ENCODE measurements at places on chromosomes 2 and 18.

GRCh38 chr18:2978661-2979106 is 34.3 kb downstream of the LPIN2 start:
- DNase-seq: no peak

- DNase-seq: no peak
Observed at GRCh38 chr2:188645986-188646385, 328.2 kb upstream of the COL3A1 start.

- no peak for DNase-seq
Observed at GRCh38 chr18:13910501-13910900, 4.8 kb downstream of the MC2R start.

GRCh38 chr18:31100436-31101182 is 1.6 kb downstream of the DSC2 start:
- DNase-seq: no peak

GRCh38 chr2:114537777-114538176 is 95.3 kb downstream of the DPP10 start:
- DNase-seq: no peak

- DNase-seq: no peak
Observed at GRCh38 chr2:216554286-216554685, 55.6 kb downstream of the RPL37A start.

DNA sequence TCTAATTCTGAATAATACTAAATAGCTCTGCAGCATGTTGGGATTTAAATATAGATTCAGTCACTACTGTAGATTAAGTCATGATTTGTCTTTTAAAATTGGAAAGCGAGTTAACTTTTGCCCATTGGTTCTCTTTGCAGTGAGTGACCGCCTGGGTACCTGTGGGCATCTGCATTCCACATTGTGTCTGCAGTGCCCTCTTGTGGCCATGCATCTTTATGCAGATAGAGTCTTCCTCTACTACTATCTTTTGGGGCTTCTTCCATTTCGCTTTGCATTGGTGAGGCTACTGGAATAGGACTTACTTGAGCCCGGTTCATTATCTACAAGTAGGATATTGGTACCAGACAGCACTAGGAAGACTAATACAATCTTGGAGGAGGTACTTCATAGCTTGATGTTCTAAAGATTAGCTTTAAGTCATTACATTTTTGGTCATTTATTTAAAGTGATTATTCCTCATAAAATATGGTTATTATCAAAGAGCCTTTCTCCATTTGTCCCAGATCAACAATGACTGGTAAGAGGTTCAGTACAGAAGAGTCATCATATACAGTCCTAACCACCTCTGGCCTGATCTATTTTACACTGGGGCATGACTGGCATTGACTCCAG is 203.0 kb downstream of the SOCS6 start:
- peak; percentile 22 for DNase-seq

- no peak for DNase-seq
Observed at GRCh38 chr2:223532161-223532560, 70.0 kb downstream of the SCG2 start.

DNA sequence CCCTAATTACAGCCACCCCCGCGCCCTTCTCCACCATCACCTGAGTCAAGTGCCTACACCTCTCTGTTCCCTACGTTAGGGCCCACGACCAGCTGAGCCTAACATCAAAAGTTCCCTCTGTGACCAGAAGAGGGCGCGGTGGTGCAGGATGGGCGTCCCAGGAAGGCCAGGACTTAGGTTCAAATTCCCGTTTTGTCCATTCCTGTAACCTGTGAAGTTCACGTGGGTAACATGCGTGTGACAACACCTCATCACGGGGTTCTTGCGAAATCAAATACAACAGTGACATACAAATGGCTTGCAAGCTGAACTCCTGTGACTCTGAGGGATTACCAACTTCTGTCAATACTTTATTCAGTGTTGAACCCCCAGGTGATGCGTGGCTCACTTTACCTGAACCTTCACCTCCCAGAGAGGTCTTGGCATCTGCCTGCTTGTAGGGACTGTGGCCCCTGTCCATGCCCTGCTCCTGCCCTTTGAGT is 207.9 kb downstream of the ARL4C start:
- peak; percentile 65 for DNase-seq

DNA sequence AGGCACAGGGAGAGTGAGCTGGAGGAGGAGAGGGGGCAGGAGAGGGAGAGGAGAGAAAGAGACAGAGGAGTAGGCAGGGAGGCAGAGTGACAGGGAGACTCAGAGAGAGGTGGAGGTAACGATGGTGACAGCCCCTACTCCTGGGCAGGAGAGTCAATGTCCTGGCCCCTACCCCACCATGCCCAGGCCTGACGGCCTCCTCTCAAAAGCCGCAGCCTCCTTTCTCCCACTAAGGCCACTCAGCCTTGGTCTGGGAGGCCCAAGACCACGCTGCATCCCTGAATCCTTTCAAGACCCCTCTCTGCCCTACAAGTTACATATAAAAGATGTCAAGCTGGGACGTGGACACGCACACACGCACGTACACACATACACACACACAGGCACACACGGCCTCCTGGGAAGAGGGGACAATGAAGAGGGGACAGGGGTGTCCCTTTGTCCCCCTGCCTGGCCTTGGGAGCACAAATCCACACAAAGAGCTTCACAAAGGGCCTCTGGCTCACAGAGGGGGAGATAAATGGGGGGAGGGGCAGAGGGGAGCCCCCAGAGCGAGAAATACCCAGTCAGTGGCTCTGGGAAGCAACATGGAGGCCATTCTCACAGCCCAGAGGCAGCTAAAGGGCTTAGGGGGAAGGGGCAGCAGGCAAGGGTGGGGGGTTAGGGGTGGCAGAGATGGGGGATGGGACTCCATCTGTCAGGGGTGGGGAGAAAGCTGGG is 19.5 kb upstream of the TNS1 start:
- no peak for DNase-seq

DNA sequence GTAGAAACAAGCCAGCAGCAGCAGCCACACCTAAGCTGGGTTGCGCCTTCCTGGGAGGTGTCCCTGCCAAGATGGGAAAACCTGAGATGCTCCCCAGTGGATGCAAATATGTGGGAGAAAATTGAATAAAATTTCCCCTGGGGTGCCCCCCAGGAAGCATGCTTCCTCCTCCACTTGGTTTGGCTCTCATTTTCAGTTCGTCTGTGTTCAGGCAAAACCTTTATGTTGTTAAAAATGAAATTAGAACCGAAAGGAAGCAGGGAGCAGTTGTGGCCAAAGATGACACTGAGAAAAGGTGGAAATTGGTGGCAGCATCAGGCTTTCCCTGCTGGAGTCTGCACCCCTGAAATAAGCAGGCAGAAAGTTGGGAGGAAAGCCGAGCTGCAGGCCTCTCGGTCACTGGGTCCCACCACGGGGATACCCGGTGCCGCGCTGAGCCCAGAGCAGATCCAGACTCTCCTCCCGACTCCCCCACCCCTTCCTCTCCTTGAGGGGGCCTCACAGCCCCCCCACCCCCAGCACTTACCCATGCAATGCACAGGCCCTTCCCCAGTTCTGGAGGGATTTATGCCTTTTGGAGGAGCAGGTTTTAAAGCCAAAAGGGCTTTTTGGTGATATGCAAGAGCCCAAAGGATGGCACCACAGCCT is 267.7 kb upstream of the SPRED2 start:
- DNase-seq: no peak

- DNase-seq: no peak
Observed at GRCh38 chr18:40208958-40209357, 1746.1 kb upstream of the PIK3C3 start.

GRCh38 chr2:176637486-176638166 is 368.4 kb downstream of the MTX2 start:
- no peak for DNase-seq

GRCh38 chr2:54967269-54967668 is 83.0 kb downstream of the RTN4 start:
- DNase-seq: no peak

- no peak for DNase-seq
Observed at GRCh38 chr2:406876-407275, 119.0 kb upstream of the ALKAL2 start.

- DNase-seq: peak; percentile 37
Observed at GRCh38 chr2:215828528-215829184, 184.7 kb downstream of the MREG start.

GRCh38 chr2:158718196-158718585 is 76.9 kb upstream of the DAPL1 start:
- no peak for DNase-seq

DNA sequence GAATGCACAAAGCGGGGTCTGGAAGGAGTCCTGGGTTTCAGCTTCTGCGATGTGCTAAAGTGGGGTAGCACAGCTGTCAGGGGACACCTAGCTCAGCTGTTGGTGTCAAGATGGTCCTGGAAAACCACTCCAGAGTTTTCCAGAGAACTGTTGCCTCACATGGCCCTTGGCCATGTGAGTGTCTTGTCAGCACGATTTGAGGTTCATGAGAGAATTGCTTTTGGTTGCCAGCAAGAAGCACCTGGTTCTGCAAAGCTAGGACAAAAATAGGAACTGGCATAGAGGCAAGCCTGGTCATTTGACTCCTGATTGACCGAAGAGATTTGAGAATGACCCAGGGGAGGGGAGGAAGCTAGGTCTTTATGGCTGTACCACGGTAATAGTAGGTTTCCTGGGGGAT is 50.4 kb upstream of the CTLA4 start:
- DNase-seq: no peak

DNA sequence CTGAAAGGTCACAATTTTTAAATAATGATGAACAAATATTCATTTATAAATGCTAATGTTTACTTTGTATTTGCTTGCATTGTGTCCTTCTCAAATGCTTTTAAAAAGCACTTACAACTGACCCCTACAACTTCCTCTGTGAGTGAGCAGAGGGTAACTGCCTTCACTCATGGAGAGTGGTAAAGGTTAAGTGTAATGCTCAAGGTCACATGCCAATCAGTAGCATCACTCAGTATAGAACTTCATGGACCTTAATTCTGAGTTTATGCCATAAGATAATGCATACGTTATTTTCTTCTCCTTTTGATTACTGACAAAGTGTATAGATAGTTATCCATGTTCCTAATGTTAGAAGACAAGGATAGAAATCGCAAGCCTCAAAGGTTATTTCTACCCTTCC is 91.8 kb upstream of the SERTAD2 start:
- no peak for DNase-seq

DNA sequence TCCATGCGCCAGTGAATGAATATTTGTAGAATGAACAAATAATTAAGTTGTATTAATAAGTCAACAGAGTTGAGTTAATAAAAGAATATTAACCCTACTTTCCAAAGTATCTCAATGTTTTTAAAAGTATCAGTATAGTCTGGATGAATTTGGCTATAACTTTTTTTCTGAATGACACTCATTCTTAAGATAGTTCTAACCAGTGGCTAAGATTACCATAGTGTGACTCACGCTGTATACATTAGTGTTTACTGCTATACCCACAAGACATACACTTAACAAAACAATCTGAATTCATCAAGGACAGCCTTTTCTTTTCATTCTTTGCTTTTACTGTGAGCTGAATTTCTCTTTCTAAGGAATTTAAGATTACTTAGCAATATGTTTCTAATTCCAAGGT is 77.0 kb upstream of the PDE1A start:
- DNase-seq: no peak

DNA sequence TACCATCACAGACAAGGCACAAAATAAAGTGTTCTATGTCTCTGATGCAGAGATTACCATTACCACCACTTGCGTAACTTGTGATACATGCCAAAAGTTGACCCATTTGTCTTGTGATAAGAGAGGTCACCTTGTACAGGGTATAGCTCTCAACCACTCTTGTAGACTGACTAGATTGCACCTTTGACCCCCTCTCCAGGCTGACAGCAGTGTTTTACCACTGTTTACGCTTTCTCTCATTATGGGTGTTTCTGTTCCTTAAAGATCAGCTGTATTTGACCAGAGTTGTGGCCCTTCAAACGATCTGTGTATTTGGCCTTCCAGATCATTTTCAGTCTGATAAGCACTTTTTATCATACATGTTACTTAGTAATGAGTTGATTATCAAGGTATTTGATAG is 215.7 kb upstream of the HNMT start:
- DNase-seq: no peak

DNA sequence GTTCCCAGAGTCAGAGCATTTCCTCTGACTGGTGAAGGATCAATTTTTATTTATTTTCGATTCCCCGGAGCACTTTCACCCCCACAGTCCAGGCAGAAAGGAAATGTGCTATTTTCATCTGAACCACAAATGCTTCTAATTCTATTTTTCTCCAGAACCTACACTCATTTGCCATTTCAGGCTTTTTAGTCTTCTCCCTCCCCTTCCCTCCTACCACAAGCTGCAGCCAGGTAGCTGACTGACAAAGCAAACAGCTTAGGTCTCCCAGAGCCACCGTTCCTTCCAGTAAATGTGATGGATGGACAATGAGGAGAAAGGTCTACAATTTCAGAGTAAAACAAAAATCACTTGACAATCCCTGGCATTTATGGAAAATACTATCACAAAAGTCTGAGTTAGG is 76.9 kb downstream of the KLF7 start:
- DNase-seq: no peak

DNA sequence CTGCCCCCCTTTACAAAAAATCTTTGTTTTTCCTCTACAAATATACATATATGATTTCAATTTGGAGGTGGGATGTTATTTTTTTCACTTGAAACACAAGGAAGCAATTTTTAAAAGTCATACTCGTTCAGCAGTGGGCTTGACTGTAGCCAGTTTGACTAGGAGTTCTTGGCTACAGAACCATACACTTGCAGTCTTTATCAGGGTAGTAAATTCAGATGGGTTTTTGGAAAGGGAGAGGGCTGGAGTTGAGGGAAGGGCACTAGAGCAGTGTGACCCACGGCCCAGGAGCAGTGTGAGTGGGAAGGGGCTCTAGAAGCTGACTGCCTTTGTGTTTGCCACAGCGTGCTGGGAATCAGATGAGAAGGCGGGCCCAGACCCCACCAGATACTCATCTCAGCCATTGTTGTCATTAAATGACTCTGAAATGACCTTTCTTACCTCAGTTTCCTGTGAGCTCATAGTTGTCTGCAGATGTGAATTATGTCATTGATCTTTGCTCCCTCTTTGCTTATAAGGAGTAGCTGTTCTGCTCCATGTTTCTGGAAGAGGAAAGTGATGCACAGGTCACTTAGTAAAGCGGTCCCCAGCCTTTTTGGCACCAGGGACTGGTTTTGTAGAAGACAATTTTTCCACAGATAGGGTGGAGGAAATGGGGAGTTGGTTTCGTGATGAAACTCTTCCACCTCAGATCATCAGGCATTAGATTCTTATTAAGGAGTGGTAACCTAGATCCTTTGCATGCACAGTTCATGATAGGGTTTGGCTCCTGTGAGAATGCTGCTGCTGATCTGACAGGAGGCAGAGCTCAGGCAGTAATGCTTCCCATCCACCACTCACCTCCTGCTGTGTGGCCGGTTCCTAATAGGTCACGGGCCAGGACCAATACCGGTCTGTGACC is 116.8 kb downstream of the SPTBN1 start:
- DNase-seq: peak; percentile 46

- DNase-seq: no peak
Observed at GRCh38 chr2:241948901-241949735, 79.6 kb downstream of the RTP5 start.

DNA sequence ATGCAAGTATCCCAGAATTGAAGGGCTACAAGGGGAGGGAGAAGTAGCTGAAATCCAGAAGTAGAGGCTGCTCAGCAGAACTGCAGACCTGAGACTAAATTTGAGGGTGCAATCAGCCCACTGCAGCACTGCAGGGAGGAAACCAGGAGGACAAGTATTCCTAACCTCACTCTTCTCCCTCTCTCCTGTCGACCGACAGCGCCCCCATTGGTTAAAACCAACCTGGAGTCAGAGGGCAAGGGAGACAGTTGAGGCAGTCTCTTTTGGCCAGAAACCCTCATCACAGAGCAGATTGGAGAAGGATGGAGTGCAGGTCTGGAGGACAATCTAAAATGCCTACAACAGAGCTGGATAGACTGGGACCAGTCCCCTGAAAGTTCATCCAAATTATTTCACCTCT is 768.9 kb upstream of the KLHL29 start:
- DNase-seq: no peak

GRCh38 chr2:3254442-3254941 is 123.1 kb downstream of the EIPR1 start:
- DNase-seq: no peak
